ENCODE measurements at places on chromosomes 4 and X.

DNA sequence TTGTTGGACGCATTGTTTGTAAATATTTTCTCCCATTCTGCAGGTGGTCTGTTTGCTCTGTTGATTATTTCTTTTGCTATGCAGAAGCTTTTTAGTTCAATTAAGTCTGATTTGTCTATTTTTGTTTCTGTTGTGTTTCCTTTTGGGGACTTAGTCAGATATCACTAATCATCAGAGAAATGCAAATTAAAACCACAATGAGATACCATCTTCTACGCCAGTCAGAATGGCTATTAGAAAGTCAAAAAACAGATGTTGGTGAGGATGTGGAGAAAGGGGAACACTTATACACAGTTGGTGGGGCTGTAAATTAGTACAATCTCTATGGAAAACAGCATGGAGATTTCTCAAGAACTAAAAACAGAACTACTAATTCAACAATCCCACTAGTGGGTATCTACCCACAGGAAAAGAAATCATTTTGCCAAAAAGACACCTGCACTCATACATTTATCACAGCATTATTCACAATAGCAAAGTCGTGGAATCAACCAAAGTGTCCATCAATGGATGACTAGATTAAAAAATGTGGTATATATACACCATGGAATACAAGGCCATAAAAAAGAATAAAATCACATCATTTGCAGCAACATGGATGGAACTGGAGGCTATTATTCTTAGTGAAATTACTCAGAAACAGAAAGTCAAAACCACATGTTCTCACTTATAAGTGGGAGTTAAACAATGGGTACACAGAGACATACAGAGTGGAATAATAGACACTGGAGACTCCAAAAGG lies 8.1 kb downstream of the COQ2 start:
- DNase-seq = no peak

- DNase-seq = no peak
These were observed 4.6 kb upstream of the SOWAHD start for GRCh38 chrX:119753639-119754257.

DNA sequence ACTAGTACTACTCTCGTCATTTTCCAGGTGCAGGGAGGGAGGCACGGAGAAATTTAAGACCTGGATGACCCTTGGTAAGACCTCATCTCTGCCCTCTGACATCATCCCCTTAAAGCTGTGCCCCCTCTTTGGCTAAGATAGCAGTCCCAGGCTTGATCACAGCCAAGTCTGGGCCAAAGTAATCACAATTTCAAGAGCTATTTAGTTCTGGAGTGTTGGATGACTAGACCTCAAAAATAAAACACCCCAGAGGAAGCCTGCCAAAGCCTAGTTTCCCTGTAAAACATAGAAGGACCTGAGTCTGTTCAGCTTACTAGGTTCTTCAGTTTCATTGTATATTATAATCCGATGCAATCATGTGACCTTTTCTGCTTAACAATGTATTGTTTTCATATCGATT lies 144.6 kb upstream of the ARHGEF9 start:
- DNase-seq = no peak

GRCh38 chrX:151153086-151153485 lies 23.3 kb upstream of the GPR50 start:
- DNase-seq = no peak

DNA sequence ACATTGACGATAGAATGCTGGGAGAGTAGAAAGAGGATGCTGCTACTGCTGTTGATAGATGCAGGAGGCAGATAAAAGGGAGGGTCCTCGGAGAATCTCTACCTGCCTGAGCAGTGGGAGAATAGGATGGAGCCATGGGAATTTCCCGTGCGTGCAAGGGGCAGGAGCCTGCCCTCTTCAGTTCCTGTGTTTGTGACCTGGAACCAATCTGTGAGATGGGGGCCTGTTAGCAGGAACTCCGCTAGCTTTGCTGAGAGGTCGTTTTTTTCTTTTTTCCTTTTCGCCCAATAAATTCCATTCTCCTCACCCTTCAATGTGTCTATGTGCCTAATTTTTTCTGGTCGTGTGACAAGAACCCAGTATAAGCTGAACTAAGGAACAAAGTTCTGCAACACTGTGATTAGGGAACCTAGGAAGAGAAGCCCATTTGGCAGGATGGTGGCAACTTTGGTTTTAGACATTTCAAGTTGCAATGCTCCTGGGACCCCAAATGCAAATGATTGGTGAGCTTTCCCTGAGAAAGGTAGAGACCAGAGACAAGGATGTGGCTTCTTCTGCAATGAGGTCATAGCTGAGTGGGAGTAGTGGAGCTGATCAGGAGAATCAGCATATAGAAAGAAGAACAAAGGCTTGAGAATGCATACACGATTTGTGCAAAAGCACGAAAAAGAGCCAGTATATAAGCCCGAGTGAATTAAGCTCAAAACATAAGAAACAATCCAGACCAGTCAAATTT lies 23.9 kb downstream of the SLC39A8 start:
- no peak for DNase-seq

GRCh38 chr4:40388239-40388638 lies 53.1 kb downstream of the CHRNA9 start:
- no peak for DNase-seq

- DNase-seq = no peak
These were observed 121.7 kb downstream of the PDS5A start for GRCh38 chr4:39855909-39856512.

GRCh38 chr4:73929278-73929677 lies 52.5 kb downstream of the PF4 start:
- no peak for DNase-seq

- DNase-seq = no peak
These were observed 26.0 kb upstream of the YTHDC1 start for GRCh38 chr4:68375667-68376559.

GRCh38 chr4:2390784-2391421 lies 27.5 kb downstream of the ZFYVE28 start:
- no peak for DNase-seq

DNA sequence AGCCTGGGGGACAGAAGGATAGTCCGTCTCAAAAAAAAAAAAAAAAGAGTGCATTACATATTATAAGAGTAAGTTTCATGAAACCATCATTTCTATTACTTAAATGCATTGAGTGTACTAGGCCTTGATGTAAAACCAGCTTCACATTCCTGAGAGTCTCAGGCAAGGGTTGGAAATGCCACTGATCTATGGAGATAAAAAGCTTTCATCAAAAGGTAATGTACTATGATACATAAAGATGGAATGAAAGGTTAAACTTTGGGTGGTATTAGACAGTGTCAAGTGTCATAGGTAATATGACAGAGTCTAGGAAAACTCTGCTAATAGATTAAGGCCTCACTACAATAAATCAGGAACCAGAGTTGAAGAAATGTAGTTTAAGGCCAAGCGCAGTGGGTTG lies 7.4 kb downstream of the CFAP97 start:
- no peak for DNase-seq

- DNase-seq = no peak
These were observed 94.2 kb downstream of the MBNL3 start for GRCh38 chrX:132394591-132394990.

GRCh38 chr4:6338951-6339817 lies 69.5 kb downstream of the WFS1 start:
- no peak for DNase-seq

GRCh38 chr4:1047106-1047975 lies 35.9 kb downstream of the FGFRL1 start:
- no peak for DNase-seq

DNA sequence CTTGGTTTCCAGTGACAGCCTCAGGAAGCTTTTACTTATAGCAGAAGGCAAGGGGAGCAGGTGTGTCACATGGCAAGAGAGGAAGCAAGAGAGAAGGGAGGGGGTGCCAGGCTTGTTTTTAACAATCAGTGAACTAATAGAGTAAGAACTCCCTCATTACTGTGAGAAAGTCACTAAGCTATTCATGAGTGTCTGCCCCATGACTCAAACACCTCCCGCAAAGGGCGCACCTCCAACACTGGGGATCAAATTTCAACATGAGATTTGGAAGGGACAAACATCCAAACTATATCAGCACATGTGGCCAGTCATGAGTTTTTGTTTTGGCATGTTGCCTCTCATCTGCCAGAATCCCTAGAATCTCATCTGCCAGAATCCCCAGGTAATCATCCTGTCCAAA lies 183.5 kb upstream of the C1QTNF7 start:
- no peak for DNase-seq

- DNase-seq = no peak
These were observed 45.2 kb downstream of the FHDC1 start for GRCh38 chr4:152981278-152981677.

DNA sequence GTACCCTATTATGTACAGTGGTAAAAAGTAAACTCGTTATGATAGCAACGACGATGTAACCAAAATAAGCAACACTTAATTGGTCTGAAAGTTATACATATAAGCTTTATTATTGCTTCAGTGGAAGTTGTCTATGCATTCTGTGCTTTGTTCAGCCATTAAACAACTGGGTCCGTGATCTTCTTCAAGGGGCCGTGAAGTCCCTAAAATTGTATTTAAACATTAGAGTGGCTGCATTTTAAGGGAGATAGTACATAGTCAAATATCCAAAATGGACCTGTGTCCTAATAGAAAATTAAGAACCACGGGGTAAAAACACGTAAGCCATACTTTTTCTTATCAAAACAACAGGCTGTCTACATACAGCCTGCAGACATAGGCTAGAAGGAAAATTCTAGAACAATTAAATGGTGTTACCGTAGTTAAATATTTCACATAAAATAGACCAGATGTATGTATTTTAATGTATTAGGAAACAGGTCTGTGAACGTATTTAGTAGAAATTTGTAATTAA lies 2.1 kb downstream of the GUCY1A1 start:
- DNase-seq = no peak

DNA sequence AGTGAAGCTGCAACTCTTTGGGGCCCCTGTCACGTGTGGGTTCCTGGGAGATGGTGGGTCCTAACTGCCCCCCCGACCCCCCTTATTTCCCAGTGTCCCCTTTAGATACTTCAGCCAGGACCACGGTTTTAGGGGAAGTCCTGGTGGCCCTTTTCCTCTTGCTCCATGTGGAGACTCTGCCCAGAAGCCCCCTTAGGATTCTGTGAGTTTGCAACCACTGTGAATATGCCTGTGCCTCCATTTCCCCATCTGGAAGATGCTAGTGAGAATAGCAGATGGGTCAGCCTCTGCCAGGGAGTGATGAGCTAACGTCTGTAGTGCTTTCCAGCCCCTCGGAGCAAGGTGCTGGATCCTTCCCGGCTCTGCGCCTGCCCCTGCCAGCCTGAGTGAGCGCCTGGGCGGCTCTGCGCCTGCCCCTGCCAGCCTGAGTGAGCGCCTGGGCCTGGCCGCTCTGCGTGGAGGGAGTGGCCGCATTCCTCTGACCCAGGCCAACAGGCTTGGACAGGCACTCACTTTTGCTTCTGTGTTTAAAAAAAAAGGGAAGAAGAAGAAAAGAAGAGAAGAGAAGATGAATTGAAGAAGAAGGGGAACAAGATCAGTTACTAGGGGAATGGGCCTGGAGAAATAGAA lies 6.7 kb upstream of the CITED1 start:
- DNase-seq = no peak

- no peak for DNase-seq
These were observed at the start of gene NMU for GRCh38 chr4:55635741-55636655. NMU (minus strand) TSS chr4:55636298; CDS start chr4:55636192, 106 bp downstream.

- no peak for DNase-seq
These were observed 152.8 kb upstream of the DIPK2B start for GRCh38 chrX:45353456-45353855.

- no peak for DNase-seq
These were observed 37.1 kb downstream of the SLC39A8 start for GRCh38 chr4:102308032-102308799.

GRCh38 chrX:13533726-13534125 lies 35.7 kb upstream of the EGFL6 start:
- DNase-seq = no peak

DNA sequence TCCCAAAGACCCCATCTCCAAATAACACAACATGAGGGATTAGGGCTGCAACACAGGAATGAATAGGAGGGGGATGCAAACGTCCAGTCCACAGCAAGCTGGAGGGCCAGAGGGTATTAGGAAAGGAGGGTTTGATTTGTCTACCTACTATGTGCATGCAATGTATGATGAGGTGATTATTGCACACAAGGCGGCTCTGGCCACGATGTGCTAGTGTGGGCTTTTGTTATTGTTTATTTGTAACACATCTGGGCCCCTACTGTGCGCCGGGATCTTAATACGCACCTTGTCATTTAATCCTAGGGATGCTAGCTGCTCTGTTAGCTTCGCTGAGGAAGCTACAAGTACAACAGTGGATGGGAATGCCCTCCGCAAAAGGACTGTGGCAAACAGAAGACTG lies 19.5 kb downstream of the SH3KBP1 start:
- no peak for DNase-seq

- no peak for DNase-seq
These were observed 6.9 kb upstream of the HELT start for GRCh38 chr4:185011408-185011807.

- DNase-seq = no peak
These were observed 38.5 kb upstream of the PROM1 start for GRCh38 chr4:16122308-16122711.

DNA sequence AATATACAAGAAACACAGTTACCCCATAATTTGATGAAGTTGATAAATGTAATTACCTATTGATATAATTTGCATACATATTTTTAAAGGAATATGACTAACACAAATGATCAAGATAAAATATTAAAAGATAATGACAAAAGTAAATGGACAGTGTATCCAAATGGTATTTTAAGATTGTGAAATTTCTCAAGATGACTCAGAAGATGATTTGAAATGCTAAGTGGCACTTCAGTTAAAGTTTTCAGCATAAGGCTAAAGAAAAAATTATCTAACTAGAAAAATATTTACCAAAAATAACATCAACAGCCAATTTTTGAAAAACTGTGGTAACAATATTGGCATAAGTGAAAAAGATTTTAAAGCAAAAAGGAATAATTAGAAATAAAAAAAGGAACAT lies 248.4 kb upstream of the NDST4 start:
- no peak for DNase-seq

GRCh38 chr4:122508083-122508482 lies 51.6 kb upstream of the IL2 start:
- no peak for DNase-seq

- no peak for DNase-seq
These were observed 76.9 kb upstream of the GPM6B start for GRCh38 chrX:13893826-13894225.

- DNase-seq = no peak
These were observed 22.4 kb downstream of the GPM6A start for GRCh38 chr4:175789647-175790046.

DNA sequence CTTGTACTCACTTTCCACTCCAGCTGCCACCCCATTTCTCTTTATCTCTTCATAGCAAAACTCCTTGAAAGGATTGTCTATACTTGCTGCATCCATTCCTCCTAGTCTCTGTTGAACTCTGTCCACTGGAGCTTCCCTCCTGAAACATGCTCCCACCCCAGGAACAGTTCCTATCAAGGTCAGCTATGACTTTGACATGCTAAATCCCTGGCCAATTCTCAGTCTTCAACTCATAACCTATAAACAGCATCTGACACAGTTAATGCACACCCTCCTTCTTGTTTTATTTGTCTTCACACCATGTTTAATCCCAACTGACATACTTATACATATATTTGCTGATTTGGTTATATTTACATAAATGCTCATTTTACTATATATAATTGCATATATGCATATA lies 47.8 kb downstream of the SPARCL1 start:
- DNase-seq = no peak

- no peak for DNase-seq
These were observed 233.6 kb downstream of the PDHA2 start for GRCh38 chr4:96073461-96073860.

All from iPS DF 6.9 (cell line).